ENCODE measurements at places on chromosomes 4 and X. TPM values are rescaled to one million over a fixed set of nuclear protein-coding genes. Genes with fewer than 3 reads are reported as not detected.

Gene HTN1
- polyA plus RNA-seq, result not detected

Gene SNCA
- 44.0 TPM for polyA plus RNA-seq

Gene PPP1R2C
- polyA plus RNA-seq, result not detected

Gene ACE2
- not detected for polyA plus RNA-seq

Gene TMEM129
- polyA plus RNA-seq, result 17.1 TPM

Gene ATP1B4
- polyA plus RNA-seq, result 108 TPM

Gene CPLX1
- polyA plus RNA-seq, result 0.46 TPM

Gene HDX
- polyA plus RNA-seq, result 3.9 TPM

Gene OPRPN
- not detected for polyA plus RNA-seq

Gene NSUN7
- polyA plus RNA-seq, result 0.83 TPM

Gene C1QTNF7
- 2.1 TPM for polyA plus RNA-seq

Gene IL2RG
- 2.0 TPM for polyA plus RNA-seq

Gene CCSER1
- 1.9 TPM for polyA plus RNA-seq

Gene PAGE1
- polyA plus RNA-seq, result not detected

Gene PAGE4
- not detected for polyA plus RNA-seq

Gene SCRG1
- not detected for polyA plus RNA-seq

Gene WFS1
- 22.0 TPM for polyA plus RNA-seq

Gene XAGE1A
- polyA plus RNA-seq, result not detected

Gene CCNQ
- polyA plus RNA-seq, result not detected

Gene GABRA4
- polyA plus RNA-seq, result not detected

Gene SYNPO2
- polyA plus RNA-seq, result 135 TPM

Gene AIFM1
- polyA plus RNA-seq, result 18.9 TPM

Measured in muscle of arm (tissue), 14 donors.